ENCODE measurements at places on chromosomes 13 and 19.

- H3K4me3 ChIP-seq: no peak overlapping the region
- H3K27ac ChIP-seq: no peak overlapping the region
Measured at GRCh38 chr19:49546825-49547565, 19.2 kb downstream of the RCN3 start.

GRCh38 chr19:10517760-10518443, 655 bp upstream of the S1PR5 start:
- H3K36me3 ChIP-seq: no peaks in the 10 kb centered on the region
- H3K4me1 ChIP-seq: peaks cover 10% of the 10 kb centered on the region
- H3K27ac ChIP-seq: no peak overlapping the region

DNA sequence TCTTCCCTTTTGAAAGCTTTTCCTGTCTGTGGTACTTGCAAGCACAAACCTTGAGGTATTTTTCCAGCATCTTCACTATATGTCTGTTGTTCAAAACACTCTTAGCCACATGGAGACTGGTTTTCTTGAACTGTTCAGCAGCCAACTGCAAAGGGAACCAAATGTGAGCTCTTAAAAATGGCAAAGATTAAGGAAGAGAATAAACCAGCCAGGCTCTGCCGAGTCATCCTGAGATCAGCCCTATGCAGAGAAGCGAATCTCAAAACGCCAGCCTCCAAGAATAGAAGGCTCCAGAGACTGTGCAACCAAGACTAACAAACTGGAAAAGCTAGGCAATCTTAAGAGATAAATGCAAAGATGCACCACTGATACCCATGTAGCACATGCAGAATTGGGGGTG, 20.7 kb downstream of the AKAP8 start:
- H3K36me3 ChIP-seq: peaks cover 63% of the 10 kb centered on the region
- no peak for DNase-seq
- H3K4me1 ChIP-seq: no peaks in the 10 kb centered on the region
- H3K4me3 ChIP-seq: no peak overlapping the region
- no peaks in the 10 kb centered on the region for H3K27me3 ChIP-seq

DNA sequence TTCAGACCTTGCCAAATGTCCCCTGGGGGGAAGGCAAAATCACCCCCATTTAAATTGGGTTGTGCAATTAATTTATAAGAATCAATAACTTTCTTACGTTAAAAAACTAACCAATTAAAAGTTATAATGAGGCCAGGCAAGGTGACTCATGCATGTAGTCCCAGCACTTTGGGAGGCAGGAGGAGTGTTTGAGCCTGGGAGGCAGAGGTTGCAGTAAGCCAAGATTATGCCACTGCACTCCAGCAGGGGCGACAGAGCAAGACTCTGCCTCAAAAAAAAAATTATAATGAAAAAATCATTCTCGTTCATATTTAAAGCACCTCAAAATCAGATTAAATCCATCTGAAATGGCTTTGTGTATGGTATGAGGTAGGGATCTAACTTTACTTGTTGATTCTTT, 18.4 kb upstream of the SIGLEC14 start:
- no peak overlapping the region for H3K27ac ChIP-seq
- no peaks in the 10 kb centered on the region for H3K36me3 ChIP-seq
- no peak overlapping the region for H3K4me3 ChIP-seq
- DNase-seq: no peak

- H3K4me3 ChIP-seq: no peak overlapping the region
- DNase-seq: no peak
- peaks cover 24% of the 10 kb centered on the region for H3K27me3 ChIP-seq
- peaks cover 6% of the 10 kb centered on the region for H3K4me1 ChIP-seq
Measured at GRCh38 chr19:6533000-6533328, 2.1 kb downstream of the TNFSF9 start.

All from trophoblast cell (in vitro differentiated cells and primary cell).